ENCODE measurements at places on chromosomes 2 and 18. TPM values are rescaled to one million over a fixed set of nuclear protein-coding genes. Genes with fewer than 3 reads are reported as not detected.

DNA sequence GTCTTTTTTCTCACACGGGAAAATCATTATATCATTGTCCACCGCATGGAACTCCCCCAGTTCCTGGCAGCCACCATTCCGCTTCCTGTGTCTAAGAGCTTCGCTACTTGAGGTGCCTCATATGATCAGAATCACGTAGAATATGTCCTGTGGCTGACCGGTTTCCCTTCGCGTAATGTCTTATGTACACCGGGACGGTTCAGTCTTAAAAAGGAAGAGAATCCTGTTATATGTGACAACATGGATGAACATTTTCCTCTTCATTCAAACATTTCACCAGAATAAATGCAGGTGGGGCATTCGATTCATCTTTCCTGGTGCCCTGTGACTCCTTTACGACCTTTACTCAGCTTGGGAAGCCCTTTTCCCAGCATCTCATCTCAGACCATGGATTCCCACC is 131.7 kb upstream of the TWIST2 start:
- H3K27ac ChIP-seq: no peak overlapping the region
- no peaks in the 10 kb centered on the region for H3K4me1 ChIP-seq
- H3K36me3 ChIP-seq: no peaks in the 10 kb centered on the region
- no peak for DNase-seq
- no peak overlapping the region for H3K4me3 ChIP-seq
- no peaks in the 10 kb centered on the region for H3K27me3 ChIP-seq

Gene CEP192
- total RNA-seq: 7.5 TPM

Gene GATA6
- total RNA-seq: 10.4 TPM

Gene ZEB2
- total RNA-seq: 17.6 TPM

Gene KIAA2012
- total RNA-seq: 0.50 TPM

- H3K4me3 ChIP-seq: peak overlapping the region; percentile 92
- DNase-seq: peak; percentile 41
- peak overlapping the region; percentile 93 for H3K27ac ChIP-seq
- peaks cover 37% of the 10 kb centered on the region for H3K36me3 ChIP-seq
- H3K27me3 ChIP-seq: no peaks in the 10 kb centered on the region
Measured at GRCh38 chr2:98608962-98609604, 694 bp downstream of the UNC50 start.

GRCh38 chr2:36413218-36413617 is 57.6 kb downstream of the CRIM1 start:
- no peak for DNase-seq
- no peak overlapping the region for H3K27ac ChIP-seq
- no peak overlapping the region for H3K4me3 ChIP-seq
- no peaks in the 10 kb centered on the region for H3K27me3 ChIP-seq
- H3K36me3 ChIP-seq: no peaks in the 10 kb centered on the region
- H3K4me1 ChIP-seq: peaks cover 12% of the 10 kb centered on the region

GRCh38 chr2:208373460-208374089 is 33.0 kb upstream of the PTH2R start:
- DNase-seq: no peak
- no peaks in the 10 kb centered on the region for H3K27me3 ChIP-seq
- H3K4me3 ChIP-seq: no peak overlapping the region

GRCh38 chr2:100242476-100242875 is 79.8 kb downstream of the LONRF2 start:
- no peaks in the 10 kb centered on the region for H3K4me1 ChIP-seq
- no peaks in the 10 kb centered on the region for H3K36me3 ChIP-seq
- H3K27me3 ChIP-seq: no peaks in the 10 kb centered on the region
- no peak overlapping the region for H3K4me3 ChIP-seq
- H3K27ac ChIP-seq: no peak overlapping the region

Gene REG1A
- total RNA-seq: 1.2 TPM

DNA sequence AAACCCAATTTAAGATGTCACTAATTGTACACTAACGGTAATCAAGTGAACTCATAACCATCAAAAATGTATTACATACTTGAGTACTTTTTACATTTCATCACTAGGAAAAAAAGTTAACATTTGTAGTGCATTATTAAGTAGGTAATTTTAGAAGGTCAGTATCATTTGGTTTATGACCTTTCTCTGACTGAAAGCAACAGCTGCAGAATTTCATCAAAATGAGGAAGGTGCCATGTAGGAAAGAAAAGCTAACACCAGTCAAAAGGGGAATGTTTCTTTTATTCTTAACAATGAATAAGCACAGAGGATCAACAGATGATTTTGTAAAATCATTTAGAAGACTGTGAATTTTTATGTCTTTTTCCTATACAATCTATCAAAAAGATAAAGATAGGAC is 79.0 kb downstream of the PIGN start:
- no peaks in the 10 kb centered on the region for H3K4me1 ChIP-seq
- H3K27ac ChIP-seq: no peak overlapping the region
- no peak for DNase-seq
- no peak overlapping the region for H3K4me3 ChIP-seq
- H3K27me3 ChIP-seq: no peaks in the 10 kb centered on the region

- no peaks in the 10 kb centered on the region for H3K4me1 ChIP-seq
- no peaks in the 10 kb centered on the region for H3K27me3 ChIP-seq
- no peaks in the 10 kb centered on the region for H3K36me3 ChIP-seq
Measured at GRCh38 chr2:133710613-133711012, 142.3 kb upstream of the NCKAP5 start.

- H3K27ac ChIP-seq: no peak overlapping the region
- H3K36me3 ChIP-seq: no peaks in the 10 kb centered on the region
- DNase-seq: no peak
Measured at GRCh38 chr2:234730066-234730640, 221.7 kb upstream of the SH3BP4 start.

GRCh38 chr2:79830501-79830900 is 317.6 kb downstream of the CTNNA2 start:
- DNase-seq: no peak
- no peak overlapping the region for H3K27ac ChIP-seq
- H3K27me3 ChIP-seq: no peaks in the 10 kb centered on the region
- no peaks in the 10 kb centered on the region for H3K4me1 ChIP-seq

DNA sequence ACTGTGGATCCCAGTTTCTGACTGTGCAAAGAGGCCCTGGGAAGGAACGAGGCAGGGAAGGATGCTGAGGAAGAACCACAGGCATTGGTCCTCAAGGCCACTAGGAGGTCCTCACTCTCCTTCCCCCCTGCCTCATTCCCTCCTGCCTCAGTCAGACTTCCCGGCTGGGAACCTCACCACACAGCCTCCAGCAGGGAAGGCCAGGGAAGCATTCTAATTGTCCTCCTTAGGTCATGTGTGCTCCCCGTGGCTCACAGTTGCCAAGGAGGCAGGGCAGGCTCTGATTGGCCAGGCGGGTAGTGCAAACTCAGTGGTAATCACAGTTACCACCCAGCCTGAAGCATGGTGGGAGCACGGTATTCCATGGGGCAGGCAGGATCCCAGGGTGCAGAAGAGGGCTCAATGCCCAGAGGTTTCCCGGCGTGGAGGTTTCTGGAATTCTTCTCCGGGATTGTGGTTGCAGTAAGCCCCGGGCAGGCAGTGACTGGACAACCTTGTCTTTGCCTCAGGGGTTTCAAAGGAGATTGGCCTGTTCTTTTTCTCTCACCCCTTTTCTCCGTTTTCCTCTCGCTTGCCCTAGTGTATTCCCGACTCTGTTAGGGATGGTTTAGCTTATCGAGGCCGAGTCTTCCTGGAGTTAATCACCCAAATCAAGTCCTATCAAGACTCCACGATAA is 27.1 kb downstream of the FER1L5 start:
- no peak overlapping the region for H3K4me3 ChIP-seq
- no peaks in the 10 kb centered on the region for H3K36me3 ChIP-seq
- H3K27ac ChIP-seq: no peak overlapping the region
- H3K27me3 ChIP-seq: no peaks in the 10 kb centered on the region
- no peak for DNase-seq

Gene MAPRE3
- total RNA-seq: 22.3 TPM

DNA sequence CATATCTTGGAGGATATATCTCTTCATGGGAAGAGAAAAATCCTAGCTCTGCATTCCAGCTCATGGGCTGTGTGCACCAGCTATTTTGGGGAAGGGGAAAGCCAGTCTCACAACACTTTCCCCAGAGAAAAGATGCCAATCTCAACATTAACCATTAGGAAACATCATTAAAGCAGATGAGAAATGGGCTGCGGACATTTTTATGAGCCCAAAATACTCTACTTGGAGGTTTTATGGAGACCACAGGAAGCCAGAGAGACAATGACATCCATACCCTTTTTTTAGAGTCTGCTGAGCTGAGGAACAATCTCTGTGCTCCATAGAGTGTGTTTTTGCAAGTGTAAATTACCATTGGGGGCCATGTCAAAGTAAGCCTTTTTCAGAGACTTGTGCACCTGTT is 213.7 kb downstream of the TRIB2 start:
- H3K4me3 ChIP-seq: no peak overlapping the region
- no peaks in the 10 kb centered on the region for H3K36me3 ChIP-seq
- H3K4me1 ChIP-seq: no peaks in the 10 kb centered on the region
- no peak overlapping the region for H3K27ac ChIP-seq
- no peak for DNase-seq
- H3K27me3 ChIP-seq: no peaks in the 10 kb centered on the region

Measured in right lobe of liver (tissue), 6 donors.